Activated CD8-positive, alpha-beta memory T cell treated with anti-CD3 and anti-CD28 coated beads, Interleukin-2, amount 10 ng/mL, durations not matched to agents 7 days and 5 days (primary cell): ENCODE measurements at places on chromosomes 7 and 10. TPM values are rescaled to one million over a fixed set of nuclear protein-coding genes. Genes with fewer than 3 reads are reported as not detected.
A peak's percentile ranks its signal among the peaks of the same experiment; 100 is the strongest.

DNA sequence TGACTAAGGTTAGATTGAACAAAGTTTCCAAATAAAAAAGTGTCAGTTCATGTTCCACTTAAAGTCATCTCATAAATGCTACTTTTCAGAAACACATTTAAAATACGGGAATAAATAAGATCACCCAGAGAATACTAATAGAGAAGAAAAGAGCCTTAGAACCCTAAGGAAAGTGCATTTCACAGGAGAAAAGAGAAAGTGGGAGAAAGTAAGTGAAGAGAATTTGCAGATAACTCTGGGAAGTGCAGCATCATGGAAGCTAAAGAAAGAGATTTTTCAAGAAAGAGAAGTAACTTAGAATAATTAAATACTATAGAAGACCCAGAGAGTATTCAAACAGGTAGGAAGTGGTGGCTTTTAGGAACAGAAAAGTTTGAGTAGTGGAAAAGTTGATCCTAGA lies 132.6 kb downstream of the VTI1A start:
- no peak for DNase-seq

- DNase-seq = no peak
These were observed 1.8 kb downstream of the FOXI2 start for GRCh38 chr10:127738512-127739424.

GRCh38 chr7:18225067-18225466 lies 197.4 kb upstream of the PRPS1L1 start:
- DNase-seq = no peak

POLR2J2 gene
- 15.7 TPM for total RNA-seq

- DNase-seq = no peak
These were observed 831 bp upstream of the PFKP start for GRCh38 chr10:3066317-3067117.

IGFBP1 gene
- not detected for total RNA-seq

SEMA3A gene
- total RNA-seq = 0.82 TPM

- DNase-seq = no peak
These were observed 72.9 kb upstream of the ZNF804B start for GRCh38 chr7:88686468-88687229.

DNA sequence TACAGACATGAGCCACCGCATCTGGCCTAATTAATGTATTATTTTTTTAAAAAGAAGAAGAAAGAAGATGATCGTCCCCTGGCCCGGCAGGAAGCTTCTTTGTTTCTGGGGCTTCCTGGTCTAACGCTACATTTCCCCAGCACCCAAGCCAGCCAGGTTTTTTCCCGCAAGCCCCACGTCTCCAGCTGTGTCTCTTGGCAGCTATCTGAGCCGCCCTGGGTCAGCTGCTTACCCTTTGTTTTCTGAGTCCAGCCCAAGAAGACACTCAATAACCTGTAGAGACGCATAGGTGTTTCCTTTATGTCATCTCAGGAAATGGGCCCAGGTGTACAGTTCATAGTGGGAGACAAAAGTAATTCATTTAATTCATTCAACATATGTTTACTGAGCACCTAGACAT lies 110.2 kb downstream of the MTPAP start:
- DNase-seq = no peak

DNA sequence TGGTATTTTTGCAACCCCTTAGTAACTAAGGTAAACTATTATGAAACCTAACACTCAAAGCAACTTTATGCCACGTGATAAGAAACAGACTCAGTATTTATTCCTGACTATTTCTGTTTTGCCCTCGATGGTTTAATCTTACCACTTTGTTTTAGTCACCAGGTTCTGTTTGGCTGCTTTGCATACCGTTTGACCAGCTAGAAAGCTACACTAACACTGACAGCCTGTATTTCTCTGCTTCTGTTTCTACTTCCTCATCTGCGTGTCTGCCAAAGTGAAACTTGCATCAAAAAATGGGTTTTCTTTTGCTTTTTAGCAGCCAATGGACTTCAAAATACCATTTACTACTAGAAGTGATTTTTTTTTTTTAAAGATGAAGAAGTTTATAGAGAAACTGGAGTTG lies 802.5 kb downstream of the GRM8 start:
- no peak for DNase-seq

DNA sequence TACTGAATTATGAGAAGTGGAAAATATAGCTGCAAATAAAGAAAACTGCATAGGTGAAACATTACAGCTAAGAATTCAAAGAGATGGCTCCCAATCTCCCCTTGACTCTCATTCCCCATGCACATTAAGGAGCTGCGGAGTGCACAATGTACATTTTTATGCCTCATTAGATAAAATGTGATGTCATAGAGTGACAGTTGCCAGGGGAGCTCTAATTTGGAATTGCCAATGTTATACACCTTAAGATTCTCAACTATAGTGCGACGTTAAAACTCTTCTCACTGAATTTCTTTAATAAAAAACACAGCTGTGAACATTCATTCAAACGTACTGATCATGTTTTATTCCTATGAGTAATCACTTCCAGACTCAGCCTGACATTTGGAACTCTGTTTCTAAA lies 386.9 kb upstream of the CELF2 start:
- no peak for DNase-seq

DNA sequence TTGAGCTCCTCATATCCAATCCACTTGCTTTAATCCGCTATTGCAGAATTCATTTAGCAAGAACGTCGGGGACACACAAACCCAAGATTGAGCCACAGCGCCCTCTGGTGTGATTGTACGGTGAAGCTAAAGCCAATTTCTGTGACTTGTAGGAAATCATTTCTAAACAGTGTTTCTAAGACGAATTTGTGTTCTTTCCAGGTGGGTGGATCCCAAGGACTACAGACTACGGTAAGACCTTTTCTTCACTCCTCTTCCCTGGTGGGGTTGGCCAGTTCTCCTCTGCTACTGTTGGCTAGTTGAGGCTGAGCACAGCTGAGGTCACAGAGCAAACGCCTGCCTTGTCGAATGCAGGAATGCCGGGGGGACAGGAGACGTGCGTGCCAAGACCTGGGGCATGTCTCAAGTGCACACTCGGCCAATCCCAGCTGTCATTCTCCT lies 5.2 kb downstream of the DMBT1 start:
- peak; percentile 79 for DNase-seq

DNA sequence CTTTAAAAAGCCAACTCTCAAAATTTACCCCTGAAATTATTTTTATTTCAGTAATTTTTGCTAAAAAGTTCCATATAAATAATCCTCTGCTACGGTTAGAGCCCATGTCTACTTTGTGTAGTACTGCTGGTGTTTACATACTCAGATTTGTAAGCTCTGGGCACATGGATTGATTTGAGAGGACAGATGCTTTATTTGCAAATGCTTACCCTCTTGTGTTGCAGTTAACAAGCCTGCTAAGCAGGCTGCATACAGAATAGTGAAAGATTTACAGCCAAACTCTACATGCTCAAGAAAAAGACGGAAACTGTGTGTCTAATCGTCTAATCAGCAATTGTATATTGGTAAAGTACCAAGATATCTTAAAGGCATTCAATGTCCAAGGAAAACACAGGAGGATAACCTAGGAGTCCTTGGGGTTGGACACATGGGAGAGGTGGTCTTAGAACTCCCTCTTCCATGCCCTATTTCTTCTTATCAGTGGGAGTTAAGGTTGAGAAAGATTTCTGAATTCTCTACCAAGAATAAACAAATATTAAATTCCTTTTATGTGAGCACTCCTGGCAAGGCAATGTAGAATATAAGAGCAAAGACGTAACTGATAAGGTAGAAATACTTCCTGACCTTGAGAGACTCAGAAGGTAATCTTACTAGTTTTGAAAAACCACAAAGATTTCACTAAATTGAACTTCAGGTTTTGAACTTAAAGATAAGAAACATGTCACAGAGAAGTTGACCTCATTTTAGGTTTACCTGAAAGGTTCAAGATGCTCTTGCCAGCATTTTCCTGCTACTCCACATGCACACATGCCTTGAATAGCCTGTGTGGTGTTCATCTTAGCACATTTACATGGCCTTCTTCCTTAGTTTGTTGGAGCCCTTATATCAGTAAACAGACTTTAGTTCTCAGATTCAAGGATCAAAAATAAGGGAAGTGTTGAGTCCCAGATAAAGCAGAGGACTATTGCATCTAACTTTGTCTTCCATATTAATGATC lies 1216.5 kb downstream of the SORCS3 start:
- DNase-seq = no peak

FRAT1 gene
- total RNA-seq = 5.5 TPM

- no peak for DNase-seq
These were observed 33.6 kb downstream of the TMEM106B start for GRCh38 chr7:12244694-12245093.

WBP1L gene
- total RNA-seq = 23.9 TPM

- no peak for DNase-seq
These were observed 80.3 kb upstream of the GNAI1 start for GRCh38 chr7:80054356-80054755.

DNA sequence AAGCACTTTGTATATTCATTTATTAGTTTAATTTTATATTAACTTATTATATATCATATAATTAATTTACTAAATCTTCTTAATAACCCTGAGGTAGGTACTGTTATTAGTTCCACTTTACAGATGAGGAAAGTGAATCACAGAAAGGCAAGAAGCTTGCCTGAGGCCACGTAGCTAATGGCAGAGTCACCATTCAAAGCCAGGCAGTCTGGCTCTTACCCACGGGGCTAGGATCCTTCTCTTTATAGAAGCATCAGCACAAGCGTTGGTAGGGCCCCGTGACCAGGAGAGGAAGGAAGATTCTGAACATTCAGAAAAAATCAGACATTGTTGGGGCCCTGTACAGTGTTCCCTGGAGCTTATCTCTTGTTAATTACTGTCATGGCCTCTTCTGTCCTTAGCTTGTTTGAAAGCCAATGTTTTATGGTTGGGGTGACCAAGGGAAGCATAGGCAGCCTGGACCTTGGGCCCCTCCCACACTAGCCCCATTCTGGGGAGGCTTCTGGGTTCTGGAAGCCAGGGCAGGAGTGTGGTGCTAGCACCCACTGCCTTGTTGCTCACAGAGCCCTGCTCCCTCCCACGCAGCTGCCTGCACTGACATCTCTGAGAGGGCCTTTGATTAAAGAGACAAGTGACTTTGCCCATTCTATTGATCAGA lies 31.1 kb upstream of the SLF2 start:
- no peak for DNase-seq

CFAP46 gene
- not detected for total RNA-seq

ATOH7 gene
- not detected for total RNA-seq

ZNF786 gene
- 7.4 TPM for total RNA-seq

DNA sequence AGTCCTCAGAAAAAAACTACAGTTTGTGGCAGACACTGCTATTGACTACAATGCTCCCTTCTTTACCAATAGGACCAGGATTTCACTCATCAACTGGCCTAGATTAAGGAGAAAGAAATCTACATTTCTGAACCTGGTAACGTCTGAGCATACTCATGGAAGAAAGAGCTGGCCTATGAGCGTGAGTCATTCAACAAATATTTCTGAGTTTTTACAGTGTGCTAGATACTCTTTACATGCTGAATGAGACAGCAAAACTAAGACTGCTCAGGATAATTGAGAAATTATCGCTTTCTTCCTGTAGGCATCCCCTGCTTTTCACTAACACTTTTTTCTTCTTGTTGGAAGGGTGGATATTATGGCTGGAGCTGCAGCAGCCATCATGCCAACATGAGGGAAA lies 609.7 kb downstream of the TNS3 start:
- no peak for DNase-seq

MYL10 gene
- not detected for total RNA-seq

DNA sequence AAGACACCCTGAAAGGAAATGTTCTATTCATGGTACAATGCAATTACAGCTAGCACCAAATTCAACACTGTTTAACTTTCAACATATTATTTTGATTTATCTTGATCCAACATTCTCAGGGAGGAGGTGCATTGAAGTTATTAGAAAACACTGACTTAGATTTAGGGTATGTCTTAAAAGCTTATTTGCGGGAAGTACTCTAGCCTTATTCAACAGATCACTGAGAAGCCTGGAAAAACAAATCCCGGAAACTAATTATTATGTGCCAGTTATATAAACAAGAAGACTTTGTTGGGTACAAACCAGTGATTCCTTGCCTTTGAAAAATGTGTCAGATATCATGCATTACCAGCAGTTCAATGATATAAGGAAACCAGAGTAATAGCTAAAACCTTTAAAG lies 160.1 kb downstream of the CFTR start:
- DNase-seq = no peak

TLX1 gene
- not detected for total RNA-seq

DNA sequence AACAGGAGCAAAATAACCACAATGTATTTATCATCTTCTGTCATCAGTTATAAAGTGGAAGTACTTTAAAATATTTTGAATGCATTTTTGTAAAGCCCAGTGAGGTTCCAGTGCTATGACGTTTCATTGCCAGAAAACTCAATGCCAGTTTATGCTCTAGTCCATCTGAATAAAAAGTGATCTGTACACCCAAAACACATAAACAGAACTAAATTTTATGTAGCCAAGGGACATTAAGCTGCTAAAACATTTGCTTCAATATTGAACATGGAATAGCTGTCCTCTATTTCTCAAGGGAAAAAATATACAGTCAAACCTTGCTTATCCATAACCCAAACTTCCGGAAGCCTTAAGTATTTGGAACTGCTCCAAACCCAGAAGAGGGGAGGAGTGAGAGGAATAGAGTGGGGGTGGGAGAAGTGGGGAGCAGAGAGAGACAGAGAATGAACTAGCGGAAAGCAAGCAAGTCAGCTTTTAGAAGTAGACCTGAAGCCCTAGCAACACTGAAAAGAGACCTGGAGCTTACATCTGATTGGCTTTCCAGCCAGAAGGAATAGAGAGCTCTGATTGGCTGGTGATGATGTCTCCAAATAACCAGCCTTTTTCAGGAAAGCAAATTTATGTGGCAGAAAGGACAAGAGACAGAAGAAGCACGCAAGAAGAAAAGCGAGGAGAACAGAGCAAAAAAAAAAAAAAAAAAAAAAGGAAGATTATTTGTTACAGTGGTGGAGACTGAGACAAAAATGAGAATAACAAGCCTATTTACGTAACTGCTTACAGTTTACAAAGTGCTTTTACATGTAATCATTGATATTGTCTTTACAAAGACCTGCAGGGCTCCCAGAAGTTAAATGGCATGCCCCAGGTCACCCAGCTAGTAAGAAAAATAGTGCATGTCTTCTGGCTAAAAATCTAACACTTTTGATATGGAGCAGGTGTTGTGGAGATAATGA lies 196.0 kb downstream of the RNLS start:
- no peak for DNase-seq

GRCh38 chr10:74418285-74418872 lies 267.4 kb downstream of the ADK start:
- DNase-seq = no peak

DNA sequence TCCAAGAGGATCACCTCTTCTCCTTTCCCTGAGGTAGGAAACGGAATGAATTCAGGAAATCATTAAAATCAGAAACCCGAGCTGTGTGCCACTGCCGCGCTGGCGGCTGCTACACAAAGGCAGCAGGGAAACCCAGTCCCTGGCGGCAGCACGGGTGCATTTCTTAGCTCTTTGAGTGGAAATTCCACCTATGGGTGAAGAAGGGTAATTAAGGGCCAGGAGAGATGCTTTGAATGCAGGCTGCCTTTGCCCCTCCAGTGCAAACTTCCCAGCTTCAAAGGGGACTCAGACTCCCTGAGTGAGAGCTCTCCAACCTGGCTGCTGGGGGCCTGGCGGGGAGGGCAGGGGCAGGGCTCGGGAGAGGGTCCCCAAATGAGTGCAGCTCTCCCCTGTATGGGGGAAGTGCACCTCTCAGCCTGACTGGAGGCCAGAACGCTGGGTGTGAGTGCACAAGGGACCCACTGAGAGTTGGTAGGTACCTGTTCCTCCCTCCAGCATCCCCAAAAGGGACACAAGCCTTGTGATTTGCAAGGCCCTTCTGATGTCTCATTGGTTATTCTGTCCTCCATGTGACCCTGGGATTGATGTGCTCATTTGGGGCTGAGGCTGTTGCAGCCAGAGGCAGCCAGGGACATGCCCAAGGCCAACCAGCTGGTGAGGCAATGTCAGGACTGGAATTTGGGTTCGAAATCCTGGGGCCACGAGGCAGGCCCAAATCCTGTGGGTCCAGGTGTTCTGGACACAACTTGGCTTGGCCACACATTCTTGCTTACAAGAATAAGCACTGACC lies 16.3 kb upstream of the ZMIZ1 start:
- DNase-seq = no peak
